ENCODE measurements at places on chromosomes 11 and 22. TPM values are rescaled to one million over a fixed set of nuclear protein-coding genes. Genes with fewer than 3 reads are reported as not detected.

The TMPRSS6 gene
- total RNA-seq, result not detected

The TYR gene
- not detected for total RNA-seq

The ZNF215 gene
- total RNA-seq, result 3.1 TPM

The CTTN gene
- total RNA-seq, result 410 TPM

The KCNQ1 gene
- not detected for total RNA-seq

The OR5P2 gene
- not detected for total RNA-seq

The ISX gene
- total RNA-seq, result not detected

The DDTL gene
- total RNA-seq, result 0.92 TPM

The CAPRIN1 gene
- 145 TPM for total RNA-seq

The TMPRSS4 gene
- total RNA-seq, result not detected

The OR10A2 gene
- not detected for total RNA-seq

The MOGAT2 gene
- not detected for total RNA-seq

The TSSK2 gene
- total RNA-seq, result not detected

The SCGB2A2 gene
- not detected for total RNA-seq

The SMIM35 gene
- not detected for total RNA-seq

The CENATAC gene
- total RNA-seq, result 20.6 TPM

The PATE4 gene
- total RNA-seq, result not detected

The PDGFD gene
- total RNA-seq, result 49.4 TPM

The KCNJ1 gene
- total RNA-seq, result not detected

The SHISAL1 gene
- total RNA-seq, result 17.5 TPM

The JAM3 gene
- total RNA-seq, result 128 TPM

The FREY1 gene
- total RNA-seq, result 1.00 TPM
